ENCODE measurements at places on chromosomes 1 and 21.
A peak's percentile ranks its signal among the peaks of the same experiment; 100 is the strongest.

DNA sequence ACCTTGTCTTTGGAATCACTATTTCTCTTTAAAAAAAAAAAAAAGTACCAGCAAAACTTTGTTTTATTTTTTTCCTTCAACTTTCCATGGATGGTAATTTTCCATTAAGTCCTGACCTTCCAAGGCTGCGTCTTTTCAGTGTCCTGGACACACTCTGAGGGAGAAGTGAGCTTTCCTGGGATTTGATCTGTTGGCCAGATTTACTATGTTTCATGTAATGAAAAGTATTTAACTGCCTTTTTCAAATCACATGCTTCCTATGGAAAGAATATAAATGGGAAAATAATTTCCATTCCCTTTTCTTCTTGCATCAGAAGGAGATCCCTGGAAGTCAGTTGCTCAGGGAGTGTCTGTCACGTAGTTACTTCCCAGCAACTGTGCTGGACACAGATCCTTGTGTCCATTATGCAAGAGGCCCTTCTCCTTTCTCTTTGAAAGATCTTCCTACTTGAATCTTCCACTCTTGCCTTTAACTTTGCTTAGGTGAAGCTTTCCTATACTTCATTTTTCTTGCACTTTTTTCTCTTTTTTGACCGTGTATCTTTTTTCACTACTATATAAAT lies 59.3 kb downstream of the CENPF start:
- DNase-seq = no peak

DNA sequence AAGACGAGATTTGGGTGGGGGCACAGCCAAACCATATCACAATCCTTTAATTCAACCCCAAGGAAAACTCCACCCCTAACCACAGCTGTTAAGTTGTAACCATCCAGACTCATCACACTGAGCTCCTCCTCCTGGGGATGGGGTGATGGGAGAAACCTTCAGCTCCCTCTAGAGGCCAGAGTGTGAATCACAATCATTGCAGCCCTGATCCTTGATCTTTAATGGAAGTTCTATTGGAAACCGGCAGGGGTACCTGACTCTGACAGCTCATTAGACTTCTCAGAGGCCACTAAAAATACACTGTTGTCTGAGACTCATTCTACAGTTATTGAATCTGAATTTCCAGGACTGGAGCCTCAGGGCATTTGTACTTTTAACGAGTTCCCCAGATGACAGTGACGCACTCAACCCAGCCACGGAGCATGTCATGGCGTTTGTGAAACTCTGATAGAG lies 127.2 kb downstream of the IGSF21 start:
- peak; percentile 53 for DNase-seq

DNA sequence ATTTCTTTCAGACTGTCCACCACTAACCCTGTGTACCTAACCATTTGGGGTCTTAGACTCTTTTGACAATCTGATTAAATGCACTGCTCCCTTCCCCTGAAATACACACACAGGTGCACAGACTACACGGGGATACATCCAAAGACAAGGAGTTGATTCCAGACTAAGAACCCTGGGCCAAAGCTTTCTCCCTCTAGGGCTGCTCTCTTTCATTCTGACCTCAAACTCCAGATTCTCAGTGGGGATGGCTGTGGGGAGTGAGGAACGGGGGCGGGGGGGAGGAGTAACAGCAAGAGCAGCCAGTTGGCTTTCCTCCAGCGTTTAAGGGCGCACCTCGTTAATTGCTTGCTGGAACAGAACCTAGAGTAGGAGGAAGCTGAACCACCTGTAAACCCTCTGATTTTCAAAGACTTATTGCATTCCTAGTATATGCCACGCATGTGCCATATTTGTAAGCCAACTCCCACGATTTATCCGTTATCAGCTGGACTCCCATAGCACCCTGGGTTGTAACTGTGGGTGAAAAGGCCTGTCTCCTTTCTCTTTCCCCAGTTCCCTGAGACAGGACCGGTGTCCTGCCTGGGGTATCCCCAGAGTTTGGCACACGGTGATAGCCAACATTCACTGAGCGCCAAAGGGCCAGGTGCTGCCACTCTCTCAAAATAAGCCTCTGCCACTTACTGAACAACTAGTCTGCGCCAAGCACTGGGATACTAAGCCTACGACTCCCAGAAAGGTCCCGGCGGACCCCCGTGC lies 920 bp downstream of the MTHFR start:
- peak; percentile 59 for DNase-seq

GRCh38 chr1:99749504-99750347 lies 16.7 kb downstream of the FRRS1 start:
- no peak for DNase-seq

- DNase-seq = no peak
Measured at GRCh38 chr21:14836950-14837349, 227.8 kb downstream of the NRIP1 start.

DNA sequence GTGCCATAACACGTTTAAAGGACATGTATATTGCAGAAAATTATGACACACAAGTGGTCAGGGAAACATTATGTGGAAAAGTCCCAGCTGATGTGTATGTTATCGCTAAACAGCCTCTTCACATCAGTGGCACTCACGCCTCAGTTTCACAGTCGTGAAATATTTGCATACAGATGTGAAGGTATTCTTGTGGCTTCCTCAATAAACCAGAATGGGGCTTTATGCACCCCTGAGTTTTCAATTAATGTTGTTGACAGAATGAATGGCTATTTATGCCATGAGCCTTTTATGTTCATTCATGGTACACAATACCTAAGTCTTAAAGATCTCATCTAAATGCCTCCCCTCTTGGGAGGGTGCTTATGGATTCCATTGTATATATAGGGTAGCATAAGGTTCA lies 202.1 kb upstream of the ADGRL2 start:
- DNase-seq = peak; percentile 11

- DNase-seq = no peak
Measured at GRCh38 chr1:193730017-193730416, 543.6 kb upstream of the B3GALT2 start.

GRCh38 chr1:24385160-24385940 lies 28.2 kb downstream of the STPG1 start:
- DNase-seq = peak; percentile 21

DNA sequence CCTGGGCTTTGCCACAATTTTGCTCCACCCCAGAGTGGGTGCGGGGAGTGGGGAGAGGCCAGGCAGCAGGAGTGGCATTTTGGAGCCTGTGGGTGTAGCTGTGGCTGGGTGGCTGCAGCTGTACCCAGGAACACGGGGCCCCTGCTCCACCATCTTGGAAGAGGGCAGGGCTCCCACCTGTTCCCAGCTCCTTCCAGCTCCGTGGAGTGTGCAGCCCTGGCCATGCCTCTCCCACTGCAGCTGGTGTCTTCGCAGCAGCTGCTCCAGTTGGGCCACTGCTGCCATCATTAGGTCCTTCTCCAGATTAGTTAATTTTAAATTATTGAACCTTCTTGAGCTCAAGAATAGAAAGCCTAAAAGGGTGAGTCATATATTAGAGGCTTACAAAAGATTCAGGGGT lies 17.6 kb downstream of the FAM20B start:
- no peak for DNase-seq
